ENCODE measurements at places on chromosomes 4 and X.

DNA sequence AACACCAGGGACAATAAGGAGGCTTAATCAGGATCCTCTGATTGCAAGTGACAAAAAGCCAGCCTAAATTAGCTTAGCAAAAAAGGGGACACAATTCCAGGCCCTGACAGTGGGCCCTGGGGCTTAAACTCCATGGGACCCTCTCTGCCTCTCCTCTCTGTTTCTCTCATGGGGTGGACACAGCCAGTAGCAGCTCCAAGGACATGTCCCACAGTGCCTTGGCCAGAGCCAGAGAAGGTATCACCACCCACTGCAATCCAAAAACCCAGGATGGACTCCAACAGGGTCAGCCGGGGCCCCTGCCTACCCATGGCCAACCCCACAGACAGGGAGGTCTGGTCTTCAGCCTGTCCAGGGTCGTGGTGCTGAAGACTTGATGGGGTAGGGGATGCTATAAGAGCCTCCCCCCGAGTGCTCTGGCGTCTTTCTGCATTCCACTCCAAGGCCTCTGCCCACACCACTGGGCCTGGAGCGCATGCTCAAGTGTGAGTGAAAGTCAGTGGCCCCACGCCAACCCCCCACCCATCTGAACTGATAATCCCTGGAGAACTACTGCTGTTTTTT is 19.7 kb upstream of the PPP2R2C start:
- DNase-seq = no peak

DNA sequence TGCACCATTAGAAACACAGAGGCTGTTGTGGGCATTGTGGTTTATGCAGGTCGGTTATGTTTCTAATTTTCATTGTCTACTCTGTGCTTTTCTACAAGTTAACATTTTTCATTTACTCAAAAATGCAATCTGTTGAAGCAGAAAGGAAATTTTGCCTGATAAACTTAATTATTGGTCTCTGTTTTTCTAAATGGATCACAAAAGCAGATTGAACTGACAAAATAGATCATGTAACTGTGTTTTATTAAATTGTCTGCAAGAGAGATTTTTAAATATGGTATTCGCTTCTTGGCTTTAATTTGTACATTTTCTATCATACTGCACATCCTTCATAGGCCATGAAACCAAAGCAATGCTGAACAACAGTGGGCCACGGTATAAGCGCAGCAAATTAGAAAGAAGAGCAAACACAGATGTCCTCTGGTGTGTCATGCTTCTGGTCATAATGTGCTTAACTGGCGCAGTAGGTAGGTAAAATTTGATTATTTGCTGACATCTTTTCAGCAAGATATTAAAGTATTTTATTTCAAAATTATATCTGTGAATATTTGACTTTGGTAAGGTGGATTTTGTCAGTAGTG is 50.6 kb downstream of the ATP10D start:
- DNase-seq = no peak

DNA sequence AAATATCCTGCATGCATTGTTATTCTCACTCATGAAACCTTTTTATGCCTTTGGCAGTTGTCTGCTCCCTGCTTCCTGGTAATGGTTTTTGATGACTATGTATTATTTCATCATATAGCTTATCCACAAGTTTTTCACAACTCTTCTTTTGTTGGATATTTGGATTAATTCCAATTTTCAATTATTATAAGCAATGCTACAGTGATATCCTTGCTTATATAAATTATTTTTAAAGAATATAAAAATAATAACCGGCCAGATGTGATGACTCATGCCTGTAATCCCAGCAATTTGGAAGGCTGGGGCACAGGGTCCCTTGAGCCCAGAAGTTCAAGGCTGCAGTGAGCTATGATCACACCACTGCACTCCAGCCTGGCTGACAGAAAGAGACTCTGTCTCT is 47.0 kb downstream of the ASIC5 start:
- DNase-seq = no peak

GRCh38 chrX:72060196-72060920 is 71.4 kb downstream of the RTL5 start:
- no peak for DNase-seq

DNA sequence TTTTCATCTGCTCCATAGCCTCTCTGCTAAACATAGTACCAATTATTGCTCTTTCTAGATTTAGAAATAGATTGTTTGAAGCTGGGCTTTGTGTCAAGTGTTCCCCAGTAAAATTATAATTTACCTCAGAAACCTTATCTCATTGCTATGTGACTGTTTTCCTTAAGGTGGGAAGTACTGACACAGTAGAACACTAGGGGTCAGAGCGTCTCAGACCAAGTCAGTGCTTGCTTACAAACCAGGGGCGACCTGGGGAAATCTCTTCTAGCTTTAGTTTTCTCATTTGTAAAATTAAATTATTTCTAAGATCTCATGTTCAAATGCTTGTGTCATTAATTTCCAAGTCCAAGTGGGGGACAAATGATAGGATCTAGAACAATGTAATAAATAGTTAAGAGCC is 360.4 kb downstream of the RAPGEF2 start:
- no peak for DNase-seq

DNA sequence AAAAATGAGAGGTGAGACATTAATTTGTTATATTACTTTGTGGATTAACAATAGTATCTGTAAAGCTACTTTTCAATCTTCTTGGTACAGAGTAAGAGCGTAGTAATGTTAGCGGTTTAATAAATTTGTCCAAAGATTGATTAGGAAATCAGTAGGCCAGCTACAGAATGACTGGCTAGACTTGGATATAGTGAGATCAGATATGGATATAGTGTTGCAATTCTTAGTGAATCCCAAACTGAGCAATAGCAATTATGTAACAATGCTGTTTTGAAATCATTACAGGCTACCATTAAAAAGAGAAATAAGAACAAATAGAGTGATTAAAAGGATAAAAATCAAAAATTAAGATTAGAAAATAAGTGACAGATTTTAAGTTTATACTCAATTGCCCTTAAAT is 847 bp upstream of the UGT2A2 start:
- DNase-seq = no peak

GRCh38 chrX:130878350-130879341 is 24.4 kb downstream of the ENOX2 start:
- DNase-seq = no peak

GRCh38 chr4:47543331-47543730 is 58.3 kb downstream of the ATP10D start:
- no peak for DNase-seq

DNA sequence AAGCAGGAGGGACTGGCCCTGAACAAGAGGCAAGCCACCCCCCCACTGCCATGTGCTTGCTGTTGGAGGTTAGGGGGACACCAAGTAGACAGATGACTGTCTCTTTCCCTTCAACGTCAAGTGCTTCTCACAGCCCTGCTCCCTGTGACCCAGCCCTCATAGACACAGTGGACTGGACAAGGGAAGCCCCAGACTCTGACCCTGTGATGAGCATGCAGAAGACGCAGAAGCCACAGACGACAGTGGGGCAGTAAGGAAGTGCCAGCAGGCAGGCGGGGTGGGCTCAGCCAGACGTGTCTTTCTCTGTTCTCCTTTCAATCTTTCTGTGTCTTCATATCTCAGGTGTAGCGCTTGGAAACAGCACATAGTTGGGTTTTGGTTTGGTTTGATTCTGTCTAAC is 2.4 kb upstream of the L1CAM start:
- DNase-seq = no peak

- no peak for DNase-seq
Measured at GRCh38 chr4:106694232-106694631, 325.7 kb upstream of the GIMD1 start.

DNA sequence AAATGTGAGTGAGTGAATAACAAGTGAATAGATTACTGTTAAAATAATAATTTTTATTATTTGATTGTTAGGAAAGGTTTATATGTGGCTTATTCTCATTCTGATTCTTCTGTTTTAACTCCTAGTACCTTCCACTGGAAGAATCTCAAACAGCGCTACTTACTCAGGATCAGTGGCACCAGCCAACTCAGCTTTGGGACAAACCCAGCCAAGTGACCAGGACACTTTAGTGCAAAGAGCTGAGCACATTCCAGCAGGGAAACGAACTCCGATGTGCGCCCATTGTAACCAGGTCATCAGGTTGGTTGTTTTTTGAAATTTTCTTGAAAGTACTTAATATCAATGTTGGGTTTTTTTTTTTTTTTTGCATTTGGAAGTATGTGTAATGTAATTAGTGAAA is 117.6 kb upstream of the BMPR1B start:
- no peak for DNase-seq

GRCh38 chrX:100405424-100405823 is 4.6 kb downstream of the PCDH19 start:
- DNase-seq = no peak

DNA sequence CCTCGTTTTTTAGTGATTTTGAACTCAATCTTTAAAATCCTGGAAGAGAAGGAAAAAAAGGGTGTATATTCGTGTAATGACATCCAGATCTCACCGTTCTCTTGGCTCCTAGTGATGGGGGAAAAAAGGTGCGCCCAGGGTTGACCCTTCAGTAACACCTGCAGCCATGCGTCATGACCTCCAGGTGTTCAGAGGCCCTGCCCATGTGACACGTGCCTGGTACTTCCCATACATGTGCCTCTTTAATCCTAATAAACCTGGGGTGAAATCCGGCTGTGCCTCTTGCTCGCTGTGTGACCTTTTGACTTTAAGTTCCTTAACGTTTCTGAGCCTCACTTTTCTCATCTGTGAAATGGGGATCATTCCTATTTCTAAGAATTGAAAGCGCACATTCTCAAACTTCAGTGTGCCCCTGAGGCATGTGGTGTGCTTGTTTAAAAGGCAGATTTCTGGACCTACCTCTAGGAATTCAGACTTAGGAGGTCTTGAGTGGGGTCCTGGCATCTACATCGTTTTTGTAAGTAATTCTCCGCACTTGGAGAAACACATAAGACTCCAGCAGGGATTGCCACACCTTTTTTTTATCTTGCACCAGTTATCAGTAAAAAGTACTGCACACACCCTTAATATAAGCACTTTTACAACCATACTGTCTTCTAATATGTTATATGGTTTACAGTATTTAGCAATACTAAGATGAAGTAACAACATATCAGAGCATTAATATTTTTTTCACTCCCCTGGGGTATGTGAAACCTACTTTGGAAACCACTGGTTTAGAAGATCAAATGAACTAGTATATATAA is 90.1 kb downstream of the RELL1 start:
- no peak for DNase-seq

DNA sequence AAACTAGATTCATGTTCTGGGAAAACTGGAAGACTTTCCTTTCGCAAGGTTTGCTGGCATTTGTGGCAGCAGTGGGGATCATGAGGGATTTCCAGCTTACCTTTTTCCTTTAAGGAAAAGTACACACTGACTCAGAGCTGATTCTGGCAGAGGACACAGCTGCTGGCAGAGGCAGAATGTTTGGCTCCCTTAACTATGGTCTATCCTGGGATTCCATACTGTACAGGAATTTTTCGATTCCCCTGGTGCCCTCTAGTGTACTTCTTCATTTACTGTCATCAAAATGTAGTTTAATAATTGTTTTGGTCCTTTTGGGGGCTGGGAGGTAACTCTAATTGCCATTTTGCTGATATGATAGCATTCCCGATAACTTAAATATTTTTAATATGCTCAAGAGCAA is 152.7 kb downstream of the GABRG1 start:
- DNase-seq = no peak

DNA sequence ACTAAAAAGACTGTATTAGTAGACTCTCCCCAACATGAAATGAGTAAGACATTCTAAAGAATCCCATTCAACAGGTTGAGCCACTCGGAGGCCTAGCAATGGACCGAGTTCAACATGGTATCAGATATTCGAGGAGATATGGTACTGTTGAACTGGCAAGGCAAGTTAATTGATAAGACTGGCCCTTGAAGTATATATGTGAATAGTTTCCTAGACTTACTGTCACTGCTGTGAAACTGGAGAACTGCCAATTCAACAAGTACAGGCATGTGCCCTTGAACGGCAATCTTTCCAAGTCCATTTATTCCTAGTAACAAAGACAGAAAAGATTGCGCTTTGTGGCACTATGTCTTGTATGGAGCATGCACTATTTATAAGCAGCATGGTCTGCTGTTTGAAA is 24.4 kb downstream of the FAT1 start:
- no peak for DNase-seq

DNA sequence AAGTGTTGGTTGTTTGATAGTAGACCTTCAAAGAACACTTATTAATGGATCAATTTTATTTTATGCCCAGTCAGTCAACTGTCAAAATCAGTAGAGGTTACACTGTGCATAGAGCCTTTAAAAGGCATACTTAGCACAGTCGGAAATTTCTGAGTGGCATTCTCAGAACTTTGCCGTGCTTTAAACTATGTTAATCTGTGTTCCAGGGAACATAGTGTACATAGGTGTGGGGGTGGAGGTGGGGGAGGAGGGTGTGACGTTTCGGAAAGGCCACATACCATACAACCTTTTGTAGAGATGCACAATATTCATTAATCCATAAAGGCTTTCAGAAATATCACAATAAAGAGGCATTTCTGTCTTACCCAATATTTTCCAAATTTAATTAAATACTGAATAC is 75.8 kb downstream of the RS1 start:
- no peak for DNase-seq

- DNase-seq = no peak
Measured at GRCh38 chr4:88756149-88756548, 58.5 kb upstream of the NAP1L5 start.

DNA sequence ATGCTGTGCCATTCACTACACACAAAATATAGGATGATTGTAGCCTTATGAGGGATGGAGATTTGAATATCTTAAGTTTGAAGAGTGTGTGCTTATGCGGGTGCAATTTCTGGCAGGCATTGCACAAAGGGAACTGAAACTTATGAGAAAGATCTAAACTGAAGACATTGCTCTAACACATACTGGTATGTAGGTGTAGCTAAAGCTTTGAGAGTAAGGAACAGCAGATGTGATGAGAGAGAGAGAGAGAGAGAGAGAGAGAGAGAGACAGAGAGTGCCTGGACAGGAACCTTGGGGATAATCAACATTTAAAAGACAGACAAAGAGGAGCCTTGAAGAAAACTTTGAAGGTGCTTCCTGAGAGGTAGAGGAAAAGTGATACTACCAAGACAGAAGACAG is 379.7 kb downstream of the SPRY1 start:
- DNase-seq = no peak

GRCh38 chr4:120870279-120870673 is 52.2 kb downstream of the PRDM5 start:
- no peak for DNase-seq

GRCh38 chrX:9707306-9708033 is 58.2 kb downstream of the GPR143 start:
- no peak for DNase-seq

DNA sequence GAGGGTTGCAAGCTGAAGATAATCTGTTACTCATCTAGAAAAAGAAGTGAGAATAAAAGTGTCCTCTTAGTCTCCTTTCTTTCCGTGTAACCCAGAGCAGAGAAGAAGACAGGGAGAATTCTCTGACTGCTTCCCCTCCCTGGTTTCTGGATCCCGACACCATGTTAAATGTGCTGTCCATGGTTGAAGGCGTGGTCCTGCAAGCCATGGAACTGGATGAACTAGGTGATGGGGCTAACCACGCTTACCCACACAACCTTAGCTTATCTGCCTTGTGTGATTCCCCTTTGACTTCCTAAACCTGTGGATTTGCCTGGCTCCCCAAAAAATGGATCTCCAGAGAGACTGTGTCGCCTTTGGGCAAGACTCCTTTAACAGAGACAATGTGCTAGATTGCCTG is 907.6 kb downstream of the FSTL5 start:
- DNase-seq = no peak

- DNase-seq = no peak
Measured at GRCh38 chrX:95330292-95330691, 1354.3 kb upstream of the DIAPH2 start.

GRCh38 chr4:122742933-122743829 is 10.7 kb downstream of the BBS12 start:
- DNase-seq = no peak

GRCh38 chr4:76690906-76691275 is 207.1 kb downstream of the SOWAHB start:
- DNase-seq = no peak

Data from activated T-cell treated with anti-CD3 and anti-CD28 coated beads, Interleukin-2, amount 50 U/mL, for 48 hours (primary cell).